ENCODE measurements at places on chromosomes 3 and 15. TPM values are rescaled to one million over a fixed set of nuclear protein-coding genes. Genes with fewer than 3 reads are reported as not detected.

- no peak for DNase-seq
These were observed 398.1 kb downstream of the NSUN3 start for GRCh38 chr3:94460931-94461330.

GRCh38 chr3:45409921-45410320 is 21.5 kb downstream of the LARS2 start:
- no peak for DNase-seq

DNA sequence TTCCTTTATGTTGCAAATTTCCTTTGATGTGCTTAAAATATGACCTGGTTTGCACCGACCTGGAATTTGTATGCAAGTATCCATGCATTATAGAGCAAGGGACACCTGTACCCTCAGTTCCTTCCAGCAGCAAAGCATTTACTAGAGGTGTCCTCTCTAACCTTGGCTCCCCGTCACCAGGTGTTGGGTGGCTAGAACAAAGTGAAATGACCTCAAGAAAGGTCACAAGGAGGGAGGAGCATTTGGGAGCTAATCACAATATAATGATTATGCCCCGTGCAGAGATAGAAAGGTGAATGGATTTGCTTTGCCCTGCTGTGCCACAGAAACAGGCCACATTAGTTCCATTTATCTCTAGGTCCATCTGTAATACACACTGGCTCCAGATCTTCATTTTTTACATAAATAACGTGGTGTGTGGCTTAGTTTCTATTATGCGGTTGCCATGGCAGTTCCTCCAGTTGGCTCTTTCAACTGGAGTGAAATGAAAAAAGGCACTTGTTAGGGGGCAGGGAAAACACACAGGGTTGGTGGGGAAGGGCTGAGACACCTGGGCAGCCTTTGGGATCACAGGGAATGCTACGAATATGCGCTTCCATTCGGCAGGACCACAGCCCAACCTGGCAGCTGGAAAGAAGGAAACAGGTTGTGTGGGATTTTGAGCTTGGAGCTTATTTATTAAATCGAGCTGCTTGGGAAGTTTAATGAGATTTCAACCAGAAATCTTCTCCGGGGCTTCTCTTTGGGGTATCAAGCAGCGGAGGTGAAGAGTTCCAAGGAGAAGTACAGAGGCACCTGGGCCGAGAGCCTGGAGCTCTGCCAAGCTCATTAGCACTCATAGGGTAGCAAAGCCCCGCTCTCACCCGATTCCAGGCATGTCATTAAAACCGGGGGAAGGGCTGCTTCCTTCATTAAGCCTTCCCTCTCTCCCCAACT is 233.5 kb upstream of the ST8SIA2 start:
- no peak for DNase-seq

- DNase-seq, result no peak
These were observed 44.6 kb downstream of the CORO2B start for GRCh38 chr15:68623301-68623892.

GRCh38 chr15:100692246-100692645 is 89.9 kb downstream of the ASB7 start:
- DNase-seq, result no peak

- peak; percentile 56 for DNase-seq
These were observed 1.3 kb downstream of the TCF12 start for GRCh38 chr15:56919609-56920366.

The OR5K2 gene
- not detected for total RNA-seq

The LDHAL6B gene
- total RNA-seq, result not detected

All from Caki2 (cell line).